NCI-H1694 (cell line): ENCODE measurements at places on chromosomes 6 and 20.

DNA sequence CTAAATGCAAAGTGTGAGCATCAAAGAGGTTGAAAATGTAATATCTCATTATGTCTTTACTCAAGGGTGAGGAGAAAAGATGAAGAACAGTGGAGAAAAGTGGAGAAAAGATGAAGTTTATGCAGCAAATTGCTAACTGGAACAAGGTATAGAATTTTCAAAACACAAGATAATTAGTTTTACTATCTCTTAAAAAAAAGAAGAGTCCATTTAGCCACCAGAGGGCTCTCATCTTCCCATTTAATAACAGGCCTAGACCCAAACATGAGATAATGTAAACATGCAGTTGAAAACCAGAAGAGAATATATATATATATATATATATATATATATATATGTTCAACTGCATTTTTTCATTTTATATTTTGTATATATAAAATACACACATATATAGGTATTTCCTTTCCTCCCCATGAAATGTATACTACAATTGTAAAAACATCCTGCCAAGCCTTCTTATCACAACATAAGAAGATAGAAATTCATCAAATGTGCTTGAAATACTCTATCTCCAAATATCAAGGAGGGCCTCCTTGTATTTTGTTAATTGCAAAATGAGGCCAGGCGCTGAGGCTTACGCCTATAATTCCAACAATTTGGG lies 78.4 kb downstream of the ADTRP start:
- peak; percentile 23 for DNase-seq

GRCh38 chr6:170124150-170124549 lies 166.7 kb downstream of the DLL1 start:
- DNase-seq, result no peak

DNA sequence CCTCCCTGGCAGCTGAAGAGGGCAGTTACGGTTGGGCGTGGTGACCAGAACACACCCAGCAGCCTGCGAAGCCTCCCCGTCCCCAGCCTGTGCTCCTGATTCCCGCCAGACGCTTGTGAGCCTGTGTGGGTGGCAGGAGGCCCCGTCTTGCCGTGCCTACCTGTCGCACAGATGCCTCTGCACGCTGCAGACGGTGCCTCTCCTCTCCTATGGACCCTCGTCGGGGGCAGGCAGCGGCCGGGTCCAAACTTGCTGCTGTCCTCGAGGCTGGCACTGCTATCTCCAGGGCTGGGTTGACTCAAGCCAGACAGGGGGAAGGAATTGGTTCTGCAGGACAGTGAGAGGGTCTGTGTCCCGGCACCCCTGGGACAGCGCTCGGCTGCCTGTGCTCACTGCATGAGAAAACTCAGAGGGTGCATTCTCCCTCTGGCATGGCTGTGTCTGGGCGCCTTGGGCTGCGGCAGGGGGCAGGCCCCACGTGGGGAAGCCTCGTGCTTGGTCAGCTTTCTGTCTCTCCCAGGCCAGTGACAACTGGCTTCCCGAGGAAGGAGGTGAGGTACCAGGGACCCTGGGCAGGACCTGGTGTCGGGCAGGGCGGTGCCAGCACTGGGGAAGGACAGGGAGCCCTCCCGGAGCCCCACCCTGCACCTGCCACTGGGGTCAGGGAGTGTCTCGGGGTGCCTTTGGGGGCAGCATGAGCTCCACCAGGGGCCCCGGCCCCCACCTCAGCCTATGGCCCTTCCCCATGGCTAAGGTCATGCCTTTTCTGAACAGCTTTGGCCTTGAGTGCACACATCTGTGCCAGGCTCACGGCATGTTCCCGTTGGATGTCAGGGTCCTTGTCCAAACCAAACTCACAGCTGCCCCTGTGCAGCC lies 127.5 kb downstream of the TAF4 start:
- no peak for DNase-seq

DNA sequence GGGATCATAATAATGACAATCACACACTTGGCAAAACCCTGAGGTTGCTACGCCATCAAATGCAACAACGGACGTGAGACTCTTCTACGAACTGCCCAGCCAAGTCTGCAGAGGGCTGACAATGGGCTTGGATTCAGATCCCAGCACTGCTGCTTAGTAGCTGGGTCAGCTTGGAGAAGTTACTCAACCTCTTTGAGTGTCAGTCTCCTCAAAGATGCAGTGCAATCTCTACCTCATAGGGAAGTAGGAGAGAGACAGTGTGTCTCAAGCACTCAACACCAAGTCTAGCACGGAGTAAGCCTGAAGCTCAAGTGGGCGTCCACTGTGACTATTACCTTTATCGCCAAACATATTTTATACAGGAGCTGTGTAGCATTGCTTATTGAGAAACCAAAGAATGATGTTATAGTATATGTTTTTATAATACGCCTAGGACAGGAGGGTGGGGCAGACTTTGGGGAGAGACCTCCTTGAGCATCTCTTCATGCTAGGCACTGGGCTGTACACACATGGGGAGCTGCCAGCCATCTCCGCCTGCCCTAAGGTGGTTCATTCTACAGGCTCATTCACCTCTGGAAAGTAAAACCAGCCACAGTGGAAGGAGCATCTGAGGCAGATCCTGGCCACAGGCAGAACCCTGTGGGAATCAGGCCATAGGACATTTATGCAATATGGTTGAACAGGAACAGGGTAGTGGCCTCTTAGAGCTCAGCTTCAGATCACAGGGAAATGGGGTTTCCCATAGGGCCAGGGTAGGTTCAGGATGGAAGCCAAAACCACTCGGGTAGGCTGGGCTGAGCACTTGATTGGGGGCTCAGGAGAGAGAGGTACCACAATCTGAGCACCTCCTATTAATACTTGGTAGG lies 160.2 kb downstream of the MRPL14 start:
- DNase-seq, result no peak

DNA sequence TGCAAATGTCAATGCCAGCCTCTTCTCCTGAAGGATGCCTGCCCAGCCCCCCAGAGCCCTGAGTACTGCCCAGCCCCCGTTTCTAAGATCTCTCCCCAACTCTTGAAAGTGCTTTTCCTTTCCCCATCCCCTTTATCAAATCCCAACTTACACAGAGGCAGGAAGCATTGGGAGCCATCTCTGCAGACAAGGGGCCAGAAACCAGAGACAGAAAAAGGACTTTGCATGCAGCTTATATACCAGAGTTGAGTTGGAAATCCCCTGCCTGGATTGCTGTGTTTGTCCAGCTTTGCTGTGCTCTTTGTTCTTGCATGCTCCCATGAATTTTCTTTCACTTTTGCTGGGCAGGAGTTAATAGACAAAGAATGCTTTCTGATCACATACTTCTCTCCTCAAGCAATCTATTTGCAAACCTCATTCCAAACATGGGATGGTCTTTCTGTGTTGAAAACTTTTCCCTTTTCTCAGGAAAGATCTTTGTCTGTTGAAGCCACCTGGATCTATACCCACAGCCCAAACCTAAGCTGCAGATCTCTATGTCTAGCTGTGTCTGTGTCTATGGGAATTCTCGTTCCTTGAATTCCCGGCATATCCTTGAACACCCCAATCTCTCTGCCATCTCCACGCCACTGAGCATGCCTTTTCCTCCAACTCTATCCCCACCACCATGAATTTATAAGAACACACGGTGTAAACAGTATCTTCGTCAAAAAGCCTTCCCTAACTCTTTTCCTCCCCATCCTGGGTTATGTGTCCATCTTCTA lies at the start of gene UBD:
TSS of gene UBD (minus strand) at position 209 of the 764 bp plus-strand sequence. CDS start at position 178, 31 bp downstream.
- DNase-seq, result no peak

GRCh38 chr20:36881888-36882287 lies 6.0 kb downstream of the TLDC2 start:
- no peak for DNase-seq

DNA sequence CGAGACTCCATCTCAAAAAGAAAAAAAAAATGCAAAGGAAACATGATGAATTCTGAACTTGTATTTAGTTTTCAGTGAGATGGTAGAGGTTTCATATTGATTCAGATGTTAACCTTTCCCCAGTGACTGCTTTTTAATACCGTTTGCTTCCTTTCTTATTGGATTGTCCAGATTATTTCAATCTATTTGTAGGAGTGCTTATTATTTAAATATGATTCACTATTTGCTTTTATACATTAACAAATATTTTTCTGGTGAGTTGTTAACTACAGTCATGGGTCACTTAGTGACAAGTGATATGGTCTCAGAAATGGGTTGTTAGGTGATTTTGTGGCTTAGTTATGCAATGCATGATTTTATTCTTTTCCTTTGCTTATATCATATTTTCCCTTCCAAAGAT lies 8.4 kb downstream of the PI3 start:
- no peak for DNase-seq

- DNase-seq, result peak; percentile 66
Observed at GRCh38 chr6:7541175-7542064, at the start of gene DSP. TSS of gene DSP (plus strand) at chr6:7541671. CDS start at chr6:7541916, 245 bp downstream.

GRCh38 chr6:135261872-135262725 lies 81.0 kb downstream of the MYB start:
- no peak for DNase-seq

DNA sequence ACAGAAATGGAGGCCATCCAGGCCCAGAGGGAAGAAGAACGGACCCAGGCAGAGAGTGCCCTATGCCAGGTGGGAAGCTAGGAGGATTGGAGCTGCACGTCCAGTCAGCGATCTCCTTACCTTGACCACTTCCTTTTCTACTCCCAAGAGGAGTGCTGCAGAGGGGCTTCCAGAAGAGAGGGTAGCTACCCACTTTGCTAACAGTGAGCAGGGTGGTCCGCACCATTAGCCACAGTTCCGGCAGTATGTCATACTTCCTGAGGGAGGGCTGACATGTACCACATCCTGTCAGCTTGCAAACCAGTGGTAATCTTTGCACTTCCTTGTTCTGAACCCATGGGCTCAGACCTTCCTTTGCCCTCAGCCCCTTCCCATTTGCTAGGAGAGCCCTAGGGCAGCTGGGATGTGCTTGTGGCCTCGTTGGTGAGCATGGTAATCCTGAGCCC lies 35.4 kb downstream of the CEP250 start:
- no peak for DNase-seq

GRCh38 chr20:1669304-1669703 lies 11.7 kb upstream of the SIRPG start:
- DNase-seq, result no peak

- no peak for DNase-seq
Observed at GRCh38 chr6:12769556-12770256, 53.1 kb downstream of the PHACTR1 start.

- DNase-seq, result no peak
Observed at GRCh38 chr20:59925899-59926298, 7.5 kb downstream of the SYCP2 start.

- DNase-seq, result no peak
Observed at GRCh38 chr6:102812242-102812641, 1418.7 kb downstream of the GRIK2 start.

GRCh38 chr6:109050012-109050411 lies 44.6 kb downstream of the SESN1 start:
- DNase-seq, result no peak

- DNase-seq, result no peak
Observed at GRCh38 chr6:111354758-111355555, 128.1 kb downstream of the REV3L start.

DNA sequence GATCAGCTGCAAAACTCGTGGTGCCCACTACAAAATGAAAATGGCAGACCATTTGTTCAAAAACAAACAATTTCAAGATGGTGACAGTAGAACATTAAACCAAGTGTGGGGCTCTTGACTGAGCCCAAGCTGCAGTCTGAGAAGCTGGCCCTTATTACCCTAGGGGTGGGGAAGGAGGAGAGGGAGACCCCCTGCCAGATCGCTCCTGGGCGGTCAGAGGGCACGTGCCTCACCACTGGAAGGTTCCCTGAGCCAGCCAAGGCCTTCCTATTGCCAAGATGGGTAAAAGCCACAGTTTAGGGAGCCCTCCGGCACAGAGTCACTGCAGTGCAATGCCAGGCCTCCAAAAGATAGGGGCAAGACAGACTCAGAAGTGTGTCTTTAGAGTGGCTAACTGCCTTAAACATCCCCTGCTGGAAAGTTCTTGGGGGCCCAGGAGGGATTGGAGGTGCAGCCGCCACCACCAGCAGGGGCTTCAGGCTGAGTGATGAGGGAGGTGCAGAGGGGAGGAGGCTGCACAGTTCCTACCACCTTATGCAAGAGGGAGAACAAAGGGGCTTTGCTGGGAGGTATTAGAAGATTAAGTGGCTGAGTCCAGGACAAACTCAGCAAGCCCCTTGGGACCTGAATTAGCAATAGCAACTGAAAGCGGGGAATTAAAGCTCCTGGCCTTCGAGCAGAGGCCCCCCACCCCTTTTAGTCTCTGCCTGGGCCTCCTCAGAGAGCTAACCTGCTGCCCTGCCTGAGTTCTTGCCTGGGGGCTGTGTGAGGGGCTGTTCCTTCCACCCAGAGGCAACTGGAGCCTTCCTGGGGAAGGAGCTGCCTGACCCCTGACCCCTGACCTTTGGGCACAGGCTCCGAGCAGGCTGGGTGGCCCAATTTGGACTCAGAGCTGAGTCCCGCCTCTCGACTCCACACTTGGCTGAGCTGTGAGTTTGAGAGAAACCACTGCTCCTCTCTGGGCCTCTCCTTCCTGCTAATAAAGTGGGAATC lies 88.4 kb downstream of the VEGFA start:
- no peak for DNase-seq

DNA sequence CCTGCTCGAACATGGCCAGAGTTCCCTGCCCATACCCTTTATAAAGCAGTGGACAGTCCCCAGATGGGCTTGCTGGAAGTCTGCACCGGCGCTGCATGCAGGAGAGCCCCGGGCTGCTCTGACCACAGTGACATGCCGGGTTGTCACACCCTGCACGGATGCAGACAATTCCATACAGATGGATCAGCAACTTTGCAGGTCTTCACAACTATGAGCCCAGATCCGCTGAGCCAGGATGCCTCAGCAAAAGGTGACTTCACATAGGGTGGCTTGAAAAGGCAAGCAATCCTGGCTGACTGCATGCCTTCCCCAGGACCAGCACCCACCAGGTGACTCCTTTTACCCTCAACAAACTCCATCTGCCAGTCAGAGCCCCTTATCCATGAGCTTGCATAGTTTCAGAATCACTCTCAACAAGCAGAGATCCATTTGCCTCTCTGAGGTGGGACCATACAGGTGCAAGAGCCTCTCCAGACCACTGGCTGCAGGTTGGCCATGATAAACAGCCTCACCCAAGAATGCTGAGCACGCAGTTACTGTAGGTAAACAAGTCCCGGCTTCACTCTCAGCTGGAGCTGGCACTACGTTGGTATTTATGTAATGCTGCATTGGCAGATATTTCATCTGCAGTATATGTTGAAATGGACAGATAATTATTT lies 183.0 kb upstream of the QKI start:
- DNase-seq, result no peak
